ENCODE measurements at places on chromosomes 7 and 10. TPM values are rescaled to one million over a fixed set of nuclear protein-coding genes. Genes with fewer than 3 reads are reported as not detected.

OR2A5 gene
- not detected for polyA plus RNA-seq

MARCHF5 gene
- polyA plus RNA-seq, result 32.9 TPM

PKD2L1 gene
- not detected for polyA plus RNA-seq

CUBN gene
- polyA plus RNA-seq, result 3.3 TPM

CPED1 gene
- 8.2 TPM for polyA plus RNA-seq

MEST gene
- 724 TPM for polyA plus RNA-seq

PTPRN2 gene
- polyA plus RNA-seq, result 2.0 TPM

- no peak for DNase-seq
These were observed 52.6 kb upstream of the ST8SIA6 start for GRCh38 chr10:17506856-17507471.

GRCh38 chr10:108631332-108631731 lies 1292.0 kb downstream of the XPNPEP1 start:
- DNase-seq, result no peak

- DNase-seq, result peak; percentile 23
These were observed 34.2 kb downstream of the PUS7 start for GRCh38 chr7:105487579-105488571.

GRCh38 chr7:155729847-155730246 lies 82.4 kb downstream of the SHH start:
- peak; percentile 13 for DNase-seq

DNA sequence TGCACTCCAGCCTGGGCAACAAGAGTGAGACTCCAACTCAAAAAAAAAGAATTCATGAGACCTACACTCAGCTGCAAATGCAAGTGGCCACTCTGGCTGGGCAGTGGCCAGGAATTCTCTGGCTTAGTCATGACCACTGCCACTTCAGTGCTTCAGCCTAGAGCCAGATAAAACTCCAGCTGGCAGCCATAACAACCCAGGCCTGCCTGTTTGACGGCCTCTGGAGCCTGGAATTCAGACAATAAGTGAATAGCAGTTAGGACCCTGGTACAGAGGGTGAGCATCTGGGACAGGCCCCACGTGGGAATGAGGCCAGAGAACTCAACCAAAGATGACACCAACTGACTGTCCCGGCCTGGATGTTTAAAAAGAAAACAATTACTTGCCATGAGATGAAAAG lies 18.9 kb downstream of the RCC1L start:
- no peak for DNase-seq

GRCh38 chr7:143906151-143906550 lies 4.2 kb upstream of the TCAF1 start:
- no peak for DNase-seq

DNA sequence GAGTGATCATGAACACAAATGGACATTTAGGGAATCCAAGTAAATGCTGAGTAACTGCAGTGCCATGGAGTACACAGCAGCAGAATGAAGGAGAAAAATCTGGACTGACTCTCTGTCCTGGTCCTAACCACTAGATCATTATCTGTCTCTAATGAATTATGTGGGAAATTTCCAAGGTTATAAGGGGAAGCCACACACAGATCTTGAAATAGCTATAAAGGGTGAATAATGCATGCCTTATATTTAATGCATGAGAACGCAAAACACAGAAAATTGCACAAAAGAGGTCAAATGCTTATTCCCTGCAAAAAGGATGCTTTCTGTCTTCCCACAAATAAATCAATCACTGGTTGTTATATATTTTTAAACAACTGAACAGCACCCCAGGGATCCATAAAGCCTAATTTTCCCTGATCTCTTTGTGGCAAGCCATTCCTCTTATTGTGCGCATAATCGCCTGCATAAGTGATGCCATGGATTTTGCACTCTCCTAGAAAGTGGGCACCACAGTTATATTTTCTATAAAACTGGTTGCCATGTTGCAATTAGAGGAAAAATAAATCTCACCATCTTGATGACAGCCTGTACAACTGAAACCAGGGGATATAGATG lies 201.8 kb downstream of the XPNPEP1 start:
- DNase-seq, result no peak

DNA sequence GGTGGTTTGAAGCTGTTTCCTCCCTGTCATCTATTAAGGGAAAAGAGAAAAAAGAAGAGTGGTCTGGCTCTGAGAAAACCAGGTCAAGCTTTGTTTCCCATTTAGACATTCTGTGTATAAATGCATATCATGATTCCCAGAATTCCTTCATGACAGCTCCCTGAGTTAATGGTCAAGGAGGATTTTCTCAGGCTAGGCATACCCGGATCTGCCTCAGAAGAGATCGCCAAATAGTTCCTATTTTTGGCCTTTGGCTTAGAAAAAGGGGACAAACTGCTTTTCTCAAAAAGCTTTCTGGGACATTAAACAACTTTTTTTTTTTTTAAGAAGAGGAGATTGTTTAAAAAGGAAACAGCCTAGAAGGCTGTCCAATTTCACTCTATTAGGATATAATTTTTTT lies 53.5 kb upstream of the PIP4K2A start:
- DNase-seq, result no peak

GRCh38 chr10:8039321-8039881 lies 15.1 kb upstream of the GATA3 start:
- DNase-seq, result no peak

GRCh38 chr7:47091141-47091540 lies 490.8 kb downstream of the TNS3 start:
- DNase-seq, result no peak

GRCh38 chr7:155392726-155393570 lies 65.0 kb upstream of the EN2 start:
- no peak for DNase-seq

DNA sequence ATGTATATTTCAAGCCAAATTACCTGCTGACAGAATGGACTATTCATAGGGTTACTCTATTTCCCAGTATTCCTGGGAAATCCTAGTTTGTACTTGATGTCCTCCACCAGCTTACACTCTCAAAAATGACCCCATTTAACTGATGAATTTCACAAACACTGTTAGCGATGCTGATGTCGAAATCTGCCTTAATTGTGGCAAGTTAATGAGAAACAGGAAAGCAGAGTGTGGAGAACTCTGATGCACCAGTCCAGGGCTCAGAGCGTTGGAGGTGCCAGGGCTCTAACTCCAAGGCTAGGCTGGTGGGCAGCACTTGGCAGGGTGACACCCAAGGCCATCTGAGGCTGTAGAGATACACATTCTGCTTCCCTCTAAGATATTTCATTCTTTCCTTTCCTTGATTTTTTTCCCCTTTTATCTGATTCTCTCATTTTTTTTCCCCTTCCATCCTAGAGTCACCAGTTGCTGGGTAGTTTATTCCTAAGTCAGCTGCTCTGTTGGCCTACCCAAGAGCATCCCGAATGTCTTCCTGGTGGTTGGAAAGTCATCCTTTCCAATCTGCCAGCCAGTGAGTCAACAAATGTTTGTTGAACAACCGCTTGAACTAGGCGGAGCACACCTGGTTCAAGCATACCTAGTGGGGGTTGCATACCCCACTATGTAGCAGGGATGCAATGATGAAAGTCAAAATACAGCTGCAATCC lies 525.0 kb upstream of the NRP1 start:
- no peak for DNase-seq

- DNase-seq, result no peak
These were observed 4.0 kb upstream of the PKD1L1 start for GRCh38 chr7:47952224-47952623.

DNA sequence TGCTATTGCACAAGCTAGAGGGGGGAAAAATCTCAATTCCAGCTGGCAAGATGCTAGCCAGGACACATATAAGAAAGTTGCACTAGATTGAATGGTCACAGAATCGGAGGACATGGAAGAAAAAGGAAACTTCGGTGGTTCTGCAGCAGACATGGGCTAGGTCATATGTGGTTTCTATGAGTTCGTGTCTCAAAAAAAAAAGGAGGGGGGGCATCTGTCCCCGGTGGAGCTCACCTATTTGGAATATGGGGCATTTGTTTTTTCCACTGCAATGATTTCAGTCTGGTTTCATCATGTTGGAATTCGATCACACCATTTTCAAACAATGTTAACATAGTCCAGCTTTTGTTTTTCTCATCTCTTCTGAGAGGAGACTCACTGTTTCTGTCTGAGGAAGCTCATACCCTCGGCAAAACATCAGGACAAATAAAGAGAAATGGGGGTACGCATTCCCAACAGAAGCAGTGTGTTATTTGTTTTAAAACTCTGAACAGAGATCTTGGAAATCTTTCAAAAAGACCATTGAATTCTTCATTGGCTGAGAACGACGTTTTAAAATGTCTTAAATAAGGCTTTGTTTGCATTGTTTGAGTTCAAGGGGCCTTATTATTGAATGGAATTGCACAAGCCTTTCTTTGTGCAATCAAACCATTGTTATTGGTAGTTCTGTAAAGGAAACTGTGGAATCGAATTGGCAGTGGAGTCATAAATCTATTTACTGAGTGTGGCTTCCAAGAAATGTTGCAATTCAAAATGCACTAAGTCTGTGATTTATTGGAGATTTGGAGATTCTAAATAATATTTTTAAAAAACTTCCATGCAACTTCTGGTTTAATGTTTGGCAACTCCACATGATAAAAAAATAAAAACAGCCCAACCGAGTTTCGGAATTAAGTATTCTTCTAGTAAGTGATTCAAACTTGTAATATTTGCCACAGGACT lies 173.2 kb downstream of the RTKN2 start:
- DNase-seq, result peak; percentile 58

DNA sequence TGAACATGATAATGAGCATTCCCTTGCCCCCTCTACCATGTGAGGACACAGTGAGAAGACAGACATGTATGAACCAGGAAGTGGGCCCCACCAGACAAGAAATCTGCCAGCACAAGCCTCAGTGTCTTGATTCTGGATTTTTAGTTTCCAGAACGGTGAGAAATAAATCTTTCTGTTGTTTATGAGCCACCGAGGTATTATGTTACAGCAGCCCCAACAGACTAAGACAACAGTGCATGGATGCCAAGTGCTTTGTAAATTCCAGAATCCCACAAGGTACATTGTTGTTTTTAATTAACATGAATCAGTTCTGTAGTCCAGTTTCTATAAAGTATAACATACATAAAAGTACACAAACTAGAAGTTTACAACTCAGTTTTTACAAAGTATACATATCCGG lies 162.2 kb downstream of the ARHGAP21 start:
- DNase-seq, result no peak

- DNase-seq, result no peak
These were observed 481.7 kb downstream of the PCDH15 start for GRCh38 chr10:54319341-54319740.

DNA sequence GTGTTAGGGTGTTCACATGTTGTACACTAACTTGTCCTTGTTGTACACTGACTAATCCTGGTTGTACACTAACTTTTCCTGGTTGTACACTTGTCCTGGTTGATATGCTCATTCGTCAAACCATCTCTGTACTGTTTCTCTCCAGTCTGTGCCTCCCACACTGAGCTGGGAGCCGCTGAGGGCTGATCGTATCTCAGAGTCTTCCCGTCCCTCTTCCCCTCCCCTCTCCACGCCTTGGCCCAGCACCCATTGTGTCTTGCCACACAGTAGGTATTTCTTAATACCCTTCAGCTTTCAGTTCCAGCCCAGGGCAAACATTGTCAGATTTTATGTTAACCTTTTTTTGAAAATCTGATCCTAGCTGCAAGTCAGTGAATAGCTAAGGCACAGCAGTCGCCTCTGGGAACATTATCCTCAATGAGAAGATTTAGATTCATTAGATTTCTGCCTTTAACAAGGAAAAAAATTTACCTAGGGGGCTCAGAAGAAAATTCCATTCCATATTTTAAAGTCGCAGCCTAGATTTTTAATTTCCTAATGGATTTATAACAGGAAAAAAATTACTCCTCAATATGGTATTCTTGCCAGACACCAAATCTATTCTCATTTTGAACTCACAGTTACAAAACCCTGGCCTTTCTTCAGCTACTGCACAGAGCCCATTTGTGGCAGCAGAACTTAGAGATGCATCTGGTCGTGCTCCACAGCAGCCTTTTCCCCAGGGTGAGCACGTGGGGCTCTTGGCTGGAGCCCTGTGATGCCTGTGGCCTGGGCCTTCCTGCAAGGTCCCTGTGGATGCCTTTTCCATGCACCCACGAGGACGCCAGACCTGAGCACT lies 33.0 kb upstream of the CHST15 start:
- DNase-seq, result no peak

GRCh38 chr10:58291538-58292174 lies 22.7 kb downstream of the CISD1 start:
- DNase-seq, result peak; percentile 34

DNA sequence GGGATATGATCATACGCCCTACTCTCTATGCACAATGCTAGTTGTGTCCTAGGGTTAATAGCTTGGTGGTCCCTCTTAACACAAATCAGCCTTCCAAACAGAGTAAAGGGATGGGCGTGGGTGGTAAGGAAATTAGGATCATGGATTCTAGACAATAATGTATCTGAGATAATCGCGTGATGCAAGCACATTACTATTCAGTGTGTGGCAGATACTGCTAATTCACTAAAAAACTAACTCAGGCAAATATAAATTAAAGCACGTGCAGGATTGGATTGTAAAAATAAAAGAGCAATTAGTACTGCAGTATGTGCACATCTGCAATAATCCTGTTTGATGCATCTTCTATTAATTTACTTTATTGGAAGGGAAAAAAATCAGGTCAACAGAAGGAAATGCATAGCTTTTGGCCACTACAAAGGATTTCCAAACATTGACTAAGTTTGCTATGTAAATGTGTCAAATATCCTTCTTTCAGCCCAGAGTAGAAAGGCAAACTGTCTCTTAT lies 22.0 kb downstream of the TWIST1 start:
- DNase-seq, result no peak

GRCh38 chr10:92045641-92046106 lies 122.1 kb downstream of the BTAF1 start:
- no peak for DNase-seq

- DNase-seq, result no peak
These were observed 620 bp downstream of the EPO start for GRCh38 chr7:100720671-100721504.

- peak; percentile 31 for DNase-seq
These were observed 16.1 kb downstream of the MYOF start for GRCh38 chr10:93465806-93466675.

DNA sequence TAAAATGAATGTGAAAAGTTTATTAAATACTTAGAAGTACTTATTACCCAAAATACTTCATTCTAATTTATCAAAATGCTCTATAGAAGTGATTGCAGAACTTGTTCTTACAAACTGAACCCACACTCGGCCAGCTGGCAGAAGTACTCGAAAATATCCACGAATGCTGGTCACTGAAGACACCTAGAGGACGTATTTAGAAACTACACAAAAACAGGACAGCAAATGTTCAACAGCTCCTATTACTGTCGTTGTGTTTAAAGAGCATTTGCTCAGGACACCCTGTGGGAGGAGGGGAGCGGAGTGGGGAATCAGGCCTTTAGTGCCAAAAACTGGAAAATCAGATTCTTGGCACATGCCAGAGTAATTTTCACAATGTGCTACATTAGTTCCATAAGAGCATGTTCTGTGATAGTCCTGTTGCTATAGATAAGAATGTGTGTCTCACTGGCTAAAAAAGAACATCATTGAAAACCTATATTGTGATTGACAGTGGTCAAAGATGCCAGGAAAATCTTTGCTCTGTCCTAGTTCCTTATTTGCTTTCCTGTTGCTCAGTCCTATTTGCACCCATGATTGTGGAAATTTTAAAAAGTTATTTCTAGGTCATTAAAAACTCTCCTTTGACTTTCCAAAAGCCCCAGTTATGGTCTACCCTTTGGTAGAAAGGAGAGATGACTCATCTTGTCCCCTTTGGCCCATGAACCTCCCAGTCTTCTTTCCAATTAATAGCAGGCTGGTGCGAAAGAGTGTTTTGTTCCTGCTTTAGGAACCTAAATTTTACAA lies 49.0 kb upstream of the NRBF2 start:
- peak; percentile 78 for DNase-seq
